ENCODE measurements at places on chromosomes 11 and 22.

DNA sequence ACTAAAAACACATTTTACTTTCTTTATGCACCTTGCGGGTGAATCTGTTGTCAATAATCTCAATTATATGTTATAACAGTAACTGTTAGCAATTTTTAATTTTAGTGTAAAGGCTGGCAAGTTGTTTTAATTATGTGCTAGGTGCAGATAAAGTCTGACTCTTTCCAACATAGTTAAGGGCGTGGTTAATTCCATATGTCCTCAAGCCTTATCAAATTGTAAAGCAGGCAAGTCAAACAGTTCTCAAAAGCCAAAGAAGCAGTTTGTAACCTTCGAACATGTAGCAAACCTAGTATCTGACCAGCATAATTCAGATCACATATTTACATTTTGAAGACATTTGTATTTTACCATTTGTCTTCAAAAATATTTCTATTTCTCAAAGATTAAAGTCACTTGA is 29.2 kb downstream of the METTL15 start:
- DNase-seq = no peak

- DNase-seq = no peak
These were observed 878.5 kb upstream of the ANO3 start for GRCh38 chr11:25453471-25453870.

DNA sequence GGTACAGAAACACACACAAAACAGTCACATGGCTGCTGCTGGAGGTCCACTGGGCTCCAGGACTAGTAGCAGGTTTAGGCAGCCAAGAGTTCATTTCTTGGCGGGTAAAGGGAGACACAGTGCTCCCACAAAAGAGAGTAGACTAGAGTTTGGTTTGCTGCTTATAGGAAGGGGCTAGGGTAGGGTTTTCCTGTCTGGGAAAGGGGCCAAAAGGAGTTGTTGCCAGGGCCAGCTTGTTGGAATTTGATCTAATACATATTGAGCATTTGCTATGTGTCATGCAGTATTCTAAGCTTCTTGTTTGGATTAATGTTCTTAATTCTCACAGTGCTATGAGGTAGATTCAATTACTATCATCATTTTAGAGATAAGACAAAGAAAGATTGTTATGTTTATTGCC is 195.1 kb upstream of the PLET1 start:
- DNase-seq = no peak

GRCh38 chr22:31621507-31622124 is 40.4 kb downstream of the PISD start:
- DNase-seq = peak; percentile 18

DNA sequence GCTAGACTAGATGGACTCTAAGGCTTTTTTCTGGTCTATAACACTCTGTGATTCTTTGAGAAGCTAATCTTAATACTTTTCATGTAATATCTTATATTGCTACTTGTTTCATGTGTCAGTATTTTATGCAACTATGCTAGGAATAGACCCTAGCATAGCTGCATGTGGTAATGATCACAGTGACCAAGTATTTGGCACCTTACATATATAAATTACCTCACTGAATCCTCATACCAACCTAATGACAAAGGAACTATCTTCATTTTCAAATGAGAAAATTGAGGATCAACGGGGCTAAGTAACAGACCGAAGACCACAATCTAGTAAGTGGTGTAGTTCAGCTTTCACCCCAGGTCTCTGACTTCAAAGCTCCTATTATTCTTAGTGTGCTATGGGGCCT is 327.3 kb upstream of the PITPNB start:
- no peak for DNase-seq

GRCh38 chr11:124670732-124671131 is 2.8 kb downstream of the SIAE start:
- DNase-seq = no peak

GRCh38 chr11:117876059-117876340 is 458 bp downstream of the FXYD6 start:
- no peak for DNase-seq

DNA sequence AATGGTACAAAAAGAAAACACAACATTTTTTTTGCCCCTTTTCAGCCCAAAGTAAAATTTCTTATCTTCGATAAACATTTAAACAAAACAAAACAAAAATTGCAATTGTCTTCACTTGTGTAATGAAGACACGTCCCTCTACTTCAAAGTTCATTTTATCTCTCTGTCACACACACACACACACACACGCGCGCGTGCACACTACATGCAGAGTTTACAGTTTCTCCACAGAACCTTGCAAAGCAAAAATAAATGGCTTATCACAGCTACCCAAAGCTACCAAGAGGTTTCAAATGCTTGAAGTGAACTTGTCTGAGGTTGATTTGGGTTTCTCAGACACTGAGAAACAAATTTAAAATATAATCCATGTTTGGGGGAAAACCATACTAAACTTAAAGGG is 72.3 kb downstream of the ETS1 start:
- peak; percentile 41 for DNase-seq

GRCh38 chr22:36470994-36471331 is 10.5 kb downstream of the TXN2 start:
- no peak for DNase-seq

DNA sequence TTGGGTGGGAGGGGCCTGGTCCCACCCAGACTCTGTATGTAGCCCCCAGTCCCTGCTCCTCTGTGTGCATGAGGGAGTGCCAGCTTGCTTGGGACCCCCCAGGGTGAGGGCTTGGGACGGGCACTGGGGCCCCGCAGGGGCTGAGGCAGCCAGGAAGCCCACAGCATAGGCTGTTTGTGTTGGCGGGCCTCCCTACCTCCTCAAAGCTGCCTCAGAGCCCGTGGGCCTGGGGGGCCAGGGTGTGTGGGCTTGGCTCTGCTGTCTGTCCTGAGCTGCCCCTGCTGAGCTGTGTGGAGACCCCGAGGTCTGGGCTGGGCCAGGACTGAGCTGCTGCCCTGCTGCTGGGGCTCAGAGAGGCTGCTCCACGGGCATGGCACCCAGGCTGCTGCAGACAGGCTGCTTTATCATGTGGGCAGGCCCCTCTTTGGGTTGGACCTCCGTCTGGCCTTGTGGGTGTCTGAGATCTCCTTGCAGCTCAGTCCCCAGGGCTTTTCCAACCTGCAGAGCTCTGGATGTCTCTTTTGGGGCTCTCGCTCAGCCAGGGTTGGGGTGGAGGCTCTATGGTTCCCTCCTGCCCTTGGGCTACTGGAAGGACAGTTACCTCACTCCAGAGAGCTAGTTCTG is 3.3 kb downstream of the TSPAN4 start:
- peak; percentile 79 for DNase-seq

DNA sequence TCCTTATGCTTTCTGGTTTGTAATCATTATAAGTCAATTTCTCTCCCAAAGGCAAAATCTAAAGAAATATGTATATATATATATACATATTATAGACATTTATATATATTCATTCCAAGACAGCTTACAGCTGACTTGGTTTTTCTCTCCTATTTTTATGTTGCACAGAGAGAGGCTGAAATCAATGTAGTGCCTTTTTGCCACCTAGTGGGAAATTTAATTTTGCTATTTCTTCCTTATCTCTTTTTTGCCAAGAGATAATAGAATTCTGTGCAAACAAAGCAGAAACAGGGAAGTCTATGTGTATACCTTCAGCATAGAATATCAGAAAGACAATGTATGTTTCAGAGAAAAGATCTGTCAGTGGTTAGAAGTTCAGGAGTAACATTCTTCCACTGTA is 186.0 kb upstream of the ANO5 start:
- no peak for DNase-seq

DNA sequence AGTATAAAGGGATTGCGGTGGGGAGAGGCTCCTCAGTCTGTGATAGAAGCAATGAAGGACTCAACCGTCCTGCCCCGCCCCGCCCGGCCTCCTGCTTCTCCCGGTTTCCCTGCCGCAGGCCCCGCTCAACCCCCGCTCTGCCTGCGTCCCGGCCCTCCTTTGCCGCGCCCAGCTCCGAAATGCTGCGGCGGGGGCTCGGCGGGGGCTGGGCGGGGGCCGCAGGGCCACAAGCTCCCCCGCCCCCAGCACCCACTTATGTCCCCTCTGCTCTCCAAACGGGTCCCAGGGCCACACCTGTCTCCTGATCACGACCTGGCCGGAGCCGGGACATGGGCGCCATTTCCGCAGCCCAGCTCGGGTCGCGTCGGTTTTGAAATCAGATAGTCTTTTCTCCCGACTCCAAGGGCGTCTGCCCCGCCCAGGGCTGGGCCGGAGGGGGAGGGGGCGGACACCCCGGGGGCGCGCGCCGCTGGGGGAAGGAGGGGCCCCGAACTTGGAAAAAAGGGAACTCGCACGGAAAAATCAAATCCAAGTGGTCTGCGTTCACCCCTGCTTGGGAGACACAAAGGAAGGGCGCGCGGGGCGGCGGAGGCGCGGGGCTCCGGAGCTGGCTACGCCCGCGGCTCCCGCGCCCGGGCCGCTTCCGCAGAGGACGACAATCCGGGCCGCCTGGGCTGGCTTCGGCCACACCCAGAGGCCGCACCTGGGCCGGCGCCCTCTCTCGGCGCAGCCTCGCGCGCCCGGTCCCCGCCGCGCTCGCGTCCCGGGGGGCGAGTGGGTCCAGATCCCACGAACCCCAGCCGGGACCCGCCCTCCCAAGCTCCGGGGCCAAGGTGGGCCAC is 70.6 kb upstream of the EP300 start:
- DNase-seq = peak; percentile 92

DNA sequence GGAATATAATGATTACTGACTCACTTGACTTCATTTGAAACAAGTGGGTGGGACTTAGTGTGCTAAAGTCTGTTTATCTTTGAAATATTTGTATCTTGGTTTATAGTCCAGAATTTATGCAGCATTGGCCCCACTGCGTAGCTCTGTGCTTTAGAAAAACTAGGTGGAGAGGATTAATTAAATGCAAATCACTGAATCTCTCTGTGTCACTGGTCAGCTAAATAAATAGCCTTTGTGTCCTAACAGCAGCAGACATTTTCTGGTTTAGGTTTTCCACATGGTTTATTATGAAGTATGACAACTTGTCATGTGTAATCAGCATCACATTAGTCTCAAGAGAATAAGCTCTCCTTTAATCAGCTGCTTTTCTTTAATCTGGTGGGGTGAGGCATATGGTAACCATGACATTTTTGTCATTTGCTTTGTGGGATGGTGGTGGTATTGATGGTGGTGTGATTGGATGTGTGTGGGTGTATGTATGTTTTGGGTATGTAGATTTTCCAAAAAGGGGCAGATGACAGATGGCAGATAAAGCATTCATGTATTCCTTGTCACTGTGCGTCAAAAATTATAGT is 33.9 kb downstream of the BCL2L13 start:
- no peak for DNase-seq

DNA sequence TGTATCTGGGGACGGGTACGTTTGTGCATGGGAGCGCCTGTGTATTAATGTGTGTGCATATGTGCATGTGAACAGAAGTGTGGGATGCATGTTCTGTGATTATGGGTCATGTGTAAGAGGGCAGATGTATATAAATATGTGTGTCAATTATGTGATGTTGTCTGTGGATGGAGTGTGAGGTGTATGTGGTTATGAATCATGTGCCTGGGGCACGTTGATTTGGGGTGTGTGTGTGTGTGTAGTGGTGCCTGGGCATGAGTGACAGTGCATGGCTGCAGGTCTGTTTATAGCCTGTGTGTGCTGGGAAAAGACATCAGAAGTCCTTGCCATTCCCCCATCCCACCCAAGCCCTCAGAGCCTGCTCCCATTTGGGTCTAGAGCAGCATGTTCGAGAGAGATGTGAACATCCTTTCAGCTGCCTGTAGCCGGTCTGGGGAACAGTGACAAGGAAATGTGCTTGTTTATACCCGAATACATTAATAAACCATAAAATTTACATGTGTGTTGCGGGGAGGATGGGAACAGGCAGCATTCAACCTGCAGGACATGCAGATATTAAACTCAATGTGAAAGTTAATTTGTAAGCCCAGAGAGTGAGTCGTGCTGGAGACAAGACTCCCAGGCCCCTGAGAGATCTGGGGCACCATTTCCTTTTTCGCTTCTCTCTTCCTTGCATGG is 129.0 kb downstream of the NECTIN1 start:
- DNase-seq = no peak

GRCh38 chr11:62406034-62406433 is 12.8 kb upstream of the SCGB1A1 start:
- DNase-seq = no peak

GRCh38 chr11:27904358-27905055 is 203.4 kb downstream of the KIF18A start:
- DNase-seq = no peak

GRCh38 chr22:35866651-35867050 is 149.0 kb downstream of the APOL5 start:
- DNase-seq = no peak

GRCh38 chr11:123527947-123528346 is 97.9 kb downstream of the GRAMD1B start:
- DNase-seq = no peak

DNA sequence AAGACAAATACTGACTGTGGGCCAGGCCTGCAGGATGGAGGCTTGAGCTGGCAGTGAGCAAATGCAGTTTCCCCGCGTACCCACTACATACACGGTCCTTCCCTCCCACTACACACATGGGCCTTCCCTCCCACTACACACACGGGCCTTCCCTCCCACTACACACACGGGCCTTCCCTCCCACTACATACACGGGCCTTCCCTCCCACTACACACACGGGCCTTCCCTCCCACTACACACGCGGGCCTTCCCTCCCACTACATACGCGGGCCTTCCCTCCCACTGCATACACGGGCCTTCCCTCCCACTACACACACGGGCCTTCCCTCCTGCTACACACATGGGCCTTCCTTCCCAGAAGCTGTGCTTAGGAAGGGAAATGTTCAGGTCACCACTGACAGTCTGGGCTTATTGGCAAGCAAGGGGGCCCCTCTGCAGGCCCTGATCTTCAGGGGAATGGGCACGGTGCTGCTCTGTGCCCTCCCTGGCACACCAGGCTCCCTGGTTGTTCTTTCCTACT is 10.8 kb downstream of the DNAL4 start:
- no peak for DNase-seq

- no peak for DNase-seq
These were observed 62.4 kb upstream of the POU2AF1 start for GRCh38 chr11:111441443-111441842.

GRCh38 chr22:30752771-30753170 is 58.1 kb downstream of the OSBP2 start:
- no peak for DNase-seq

DNA sequence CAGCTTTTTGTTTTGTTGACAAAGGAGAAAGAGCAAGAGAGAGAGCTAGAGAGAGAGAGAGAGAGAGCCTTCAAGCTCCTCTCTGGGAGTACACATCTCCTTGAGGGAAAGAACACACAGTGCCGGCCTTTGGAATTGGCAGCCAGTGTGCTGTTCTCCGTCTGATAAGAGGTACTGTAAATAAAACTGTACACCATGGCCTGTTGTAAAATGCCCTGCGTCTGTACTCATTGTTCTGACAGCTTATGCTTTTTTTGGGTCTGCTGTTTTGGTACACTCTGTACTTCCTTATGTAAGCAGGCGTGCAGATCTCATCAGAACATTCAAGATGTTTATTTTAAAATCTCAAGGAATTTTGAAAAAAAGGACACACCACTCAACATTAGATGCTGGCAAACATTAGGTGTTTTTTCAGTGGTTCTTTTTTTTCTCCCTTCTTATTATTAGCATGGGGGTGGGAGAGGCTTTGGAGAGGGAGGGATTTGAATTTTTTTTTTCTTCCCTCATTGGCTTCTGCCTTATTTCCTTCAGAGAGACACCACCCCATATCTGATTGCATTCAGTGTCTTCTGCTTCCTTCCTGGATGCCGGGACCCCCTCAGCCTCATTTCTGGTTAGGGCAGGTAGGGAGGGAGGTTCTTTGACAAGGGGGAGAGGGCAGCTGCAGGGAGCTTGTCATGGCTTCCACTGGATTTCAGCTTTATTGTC is 116.8 kb upstream of the NNMT start:
- DNase-seq = peak; percentile 94
